ENCODE measurements at places on chromosomes 5 and 9.

GRCh38 chr9:16633794-16634193 is 236.7 kb downstream of the BNC2 start:
- no peak for DNase-seq

- no peak for DNase-seq
These were observed 23.4 kb upstream of the CLK4 start for GRCh38 chr5:178650214-178650613.

DNA sequence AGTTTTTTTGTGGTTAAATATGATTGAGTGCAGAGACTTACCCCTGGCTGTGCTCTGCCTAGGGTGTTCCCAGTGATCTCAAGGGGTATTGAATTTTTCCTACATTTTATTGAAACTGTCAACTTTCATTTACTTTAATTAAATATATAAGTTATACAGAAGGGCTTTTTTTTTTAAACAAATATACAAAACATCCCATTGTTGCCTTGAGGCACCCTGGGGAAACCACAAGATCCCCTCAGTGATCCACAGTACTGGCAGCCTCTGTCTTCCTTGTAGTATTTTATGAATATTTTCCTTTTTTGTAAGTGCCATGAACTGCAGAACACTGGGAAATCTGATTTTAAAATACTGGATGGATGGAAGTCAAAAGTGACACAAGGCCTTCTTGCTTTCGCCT is 123.7 kb downstream of the TLE1 start:
- DNase-seq: no peak

- no peak for DNase-seq
These were observed 54.6 kb upstream of the SYNPO start for GRCh38 chr5:150585781-150586341.

GRCh38 chr9:81661339-81661738 is 28.0 kb downstream of the TLE1 start:
- no peak for DNase-seq

- no peak for DNase-seq
These were observed 4.8 kb upstream of the ALDH1B1 start for GRCh38 chr9:38387751-38388150.

- DNase-seq: no peak
These were observed 25.4 kb upstream of the RNF20 start for GRCh38 chr9:101508211-101508610.

DNA sequence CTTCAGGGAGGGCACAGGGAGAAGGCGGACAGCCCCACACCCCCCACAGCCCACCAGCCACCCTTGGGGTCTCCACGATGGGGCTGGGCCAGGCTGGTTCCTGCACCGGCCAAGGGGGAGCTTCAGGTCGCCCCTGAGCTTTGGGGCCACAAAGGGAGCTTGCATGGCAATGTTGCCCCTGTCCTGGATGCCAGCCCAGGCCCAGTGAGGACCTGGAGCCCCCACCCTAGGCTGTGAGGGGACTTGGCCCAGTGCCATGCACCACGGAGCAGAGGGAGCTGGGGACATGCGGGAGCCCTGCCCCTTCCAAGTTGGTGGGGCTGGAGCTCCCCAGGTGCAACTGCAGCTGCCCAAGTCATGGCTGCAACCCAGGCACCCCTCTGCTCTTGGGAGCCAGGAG is 18.4 kb downstream of the TMEM38B start:
- DNase-seq: no peak

DNA sequence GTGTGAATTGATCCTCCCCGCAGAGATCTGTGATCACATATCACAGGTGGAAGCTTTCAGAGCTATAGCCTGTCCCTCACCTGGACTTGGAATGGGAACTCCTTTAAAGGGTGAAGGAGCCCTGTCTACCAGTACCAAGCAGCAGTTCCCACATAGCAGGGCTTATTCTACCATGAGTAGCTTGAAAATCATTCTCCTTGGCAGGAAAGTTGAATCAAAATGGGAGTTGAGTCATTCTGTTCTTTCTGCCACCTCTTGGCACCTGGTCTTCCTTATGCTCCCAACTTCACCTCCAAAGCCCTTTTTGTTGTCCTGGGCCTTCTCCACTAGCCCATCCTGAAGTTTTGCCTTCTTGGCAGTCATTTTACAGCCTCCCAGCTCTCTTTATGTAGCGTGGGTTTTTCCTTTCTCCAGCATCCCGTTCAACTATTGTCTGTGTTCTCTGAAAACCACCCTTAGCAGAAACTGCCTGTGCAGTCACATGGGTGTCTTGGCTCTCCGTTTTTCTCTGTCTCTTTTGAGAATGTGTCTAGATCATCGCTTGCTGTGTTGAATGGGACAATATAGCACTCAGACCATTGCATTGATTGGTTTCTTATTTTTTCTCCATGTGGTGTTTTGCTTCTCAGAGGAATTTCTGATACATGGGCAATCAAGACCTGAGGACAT is 222.2 kb downstream of the AOPEP start:
- DNase-seq: peak; percentile 96

- DNase-seq: no peak
These were observed 84.6 kb downstream of the SLC44A1 start for GRCh38 chr9:105328872-105329718.

DNA sequence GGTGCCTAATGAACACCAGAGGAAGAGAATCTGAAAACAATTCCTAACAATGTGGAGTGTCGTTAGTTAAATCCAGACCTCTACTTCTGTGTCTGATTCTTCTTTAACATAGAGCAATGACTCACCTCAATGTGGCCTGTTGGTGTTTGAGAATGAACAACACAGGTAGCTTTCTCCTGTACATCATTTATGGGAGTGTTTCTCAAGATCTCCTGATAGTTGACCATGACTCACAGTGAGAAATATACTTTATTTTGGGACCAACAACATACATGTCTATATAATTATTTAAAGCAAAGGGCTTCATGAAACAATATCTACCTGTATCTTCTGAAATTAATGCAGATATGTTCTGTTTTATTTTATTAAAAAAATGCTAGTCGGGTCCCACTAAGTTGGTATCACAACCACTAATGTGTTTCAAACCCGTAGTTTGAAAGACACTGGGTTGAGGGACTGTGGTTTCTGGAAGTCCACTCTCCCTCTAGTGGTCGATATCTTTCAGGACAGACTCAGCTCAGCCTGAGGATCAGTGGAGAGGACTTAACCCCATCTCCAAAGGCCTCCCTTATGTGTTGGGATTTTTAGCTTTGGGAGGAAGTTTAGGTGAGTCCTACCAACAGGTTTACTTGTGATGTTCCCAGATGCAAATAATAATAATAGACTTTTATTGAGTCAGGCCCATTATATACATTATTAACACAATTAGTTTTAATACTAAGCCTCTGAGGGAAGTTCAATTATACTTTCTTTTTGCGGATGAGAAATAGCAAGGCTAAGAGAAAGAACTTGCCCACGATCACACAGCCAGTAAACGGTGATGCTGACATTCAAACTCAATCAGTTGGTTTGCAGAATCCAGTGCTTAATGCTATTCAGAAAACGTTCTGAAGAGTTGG is 70.0 kb upstream of the KLF9 start:
- peak; percentile 91 for DNase-seq

Measured in pons (tissue), 1 donor.